ENCODE measurements at places on chromosomes 1 and 21. TPM values are rescaled to one million over a fixed set of nuclear protein-coding genes. Genes with fewer than 3 reads are reported as not detected.

Gene KRTAP19-1
- polyA plus RNA-seq: not detected

Gene S100A14
- 136 TPM for polyA plus RNA-seq

Gene CXADR
- polyA plus RNA-seq: 26.6 TPM

Gene THEM5
- 1.0 TPM for polyA plus RNA-seq

Gene SMCP
- not detected for polyA plus RNA-seq

Gene UBXN10
- 4.6 TPM for polyA plus RNA-seq

Gene NPL
- 8.4 TPM for polyA plus RNA-seq

Gene KRTAP13-2
- not detected for polyA plus RNA-seq

Gene CCDC181
- polyA plus RNA-seq: 4.8 TPM

Gene AURKAIP1
- polyA plus RNA-seq: 63.2 TPM

Gene SPRR2B
- not detected for polyA plus RNA-seq

Gene NEK2
- 15.3 TPM for polyA plus RNA-seq

Gene OR2L2
- polyA plus RNA-seq: 0.09 TPM

Gene TCEA3
- polyA plus RNA-seq: 15.5 TPM

Gene F5
- 0.19 TPM for polyA plus RNA-seq

DNA sequence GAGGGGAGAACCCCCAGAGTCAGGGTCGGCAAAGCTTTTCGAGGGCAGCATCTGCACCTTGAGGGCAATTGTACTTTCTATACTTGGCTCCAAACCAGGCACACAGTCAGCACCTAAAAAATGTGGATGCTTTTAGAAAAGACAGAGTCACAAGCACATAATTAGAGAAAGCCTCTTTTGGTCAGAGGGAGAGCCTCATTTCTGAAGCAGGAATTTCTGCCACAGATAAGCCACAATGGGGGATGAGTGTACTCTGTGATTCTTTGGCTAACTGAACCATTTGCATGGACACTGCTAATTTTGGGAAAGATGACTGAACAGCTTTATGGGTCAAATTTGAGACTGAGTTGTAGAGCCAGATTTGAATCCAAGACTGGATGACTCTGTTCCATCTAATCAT, 635.7 kb downstream of the KIF26B start:
- DNase-seq: no peak

DNA sequence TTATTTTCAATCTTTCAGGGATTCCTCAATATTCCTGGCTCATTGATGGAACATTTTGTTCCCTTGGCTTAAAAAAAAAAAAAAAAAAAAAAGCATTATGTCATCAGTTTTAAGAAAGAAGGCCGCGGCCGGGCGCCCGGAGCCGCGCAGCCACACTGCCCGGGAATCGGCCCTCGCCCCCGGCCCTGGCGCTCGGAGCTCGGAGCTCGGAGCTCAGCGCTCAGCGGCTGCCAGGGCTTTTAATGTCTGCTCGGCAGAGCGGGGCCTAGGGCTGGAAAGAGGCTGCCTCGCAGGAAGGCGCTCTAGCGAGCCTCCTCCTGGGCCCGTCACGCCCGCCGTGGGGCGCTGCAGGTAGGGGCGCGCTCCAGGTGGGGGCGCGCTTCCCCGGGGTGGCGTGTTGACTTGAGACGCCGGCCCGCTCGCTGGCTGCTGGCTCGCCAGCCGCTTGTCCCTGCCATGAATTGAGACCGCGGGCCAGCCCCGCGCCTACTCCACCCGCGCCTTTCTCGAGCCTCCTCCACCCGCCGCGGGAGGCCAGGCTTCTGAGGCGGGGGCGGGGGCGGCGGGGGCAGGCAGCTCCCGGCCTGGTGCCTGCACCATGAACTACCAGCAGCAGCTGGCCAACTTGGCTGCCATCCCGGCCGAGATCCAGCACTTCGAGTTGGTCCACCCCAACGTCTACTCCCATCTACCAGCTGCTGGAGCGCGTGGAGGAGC, 5.4 kb upstream of the TDRD5 start:
- DNase-seq: peak; percentile 59

DNA sequence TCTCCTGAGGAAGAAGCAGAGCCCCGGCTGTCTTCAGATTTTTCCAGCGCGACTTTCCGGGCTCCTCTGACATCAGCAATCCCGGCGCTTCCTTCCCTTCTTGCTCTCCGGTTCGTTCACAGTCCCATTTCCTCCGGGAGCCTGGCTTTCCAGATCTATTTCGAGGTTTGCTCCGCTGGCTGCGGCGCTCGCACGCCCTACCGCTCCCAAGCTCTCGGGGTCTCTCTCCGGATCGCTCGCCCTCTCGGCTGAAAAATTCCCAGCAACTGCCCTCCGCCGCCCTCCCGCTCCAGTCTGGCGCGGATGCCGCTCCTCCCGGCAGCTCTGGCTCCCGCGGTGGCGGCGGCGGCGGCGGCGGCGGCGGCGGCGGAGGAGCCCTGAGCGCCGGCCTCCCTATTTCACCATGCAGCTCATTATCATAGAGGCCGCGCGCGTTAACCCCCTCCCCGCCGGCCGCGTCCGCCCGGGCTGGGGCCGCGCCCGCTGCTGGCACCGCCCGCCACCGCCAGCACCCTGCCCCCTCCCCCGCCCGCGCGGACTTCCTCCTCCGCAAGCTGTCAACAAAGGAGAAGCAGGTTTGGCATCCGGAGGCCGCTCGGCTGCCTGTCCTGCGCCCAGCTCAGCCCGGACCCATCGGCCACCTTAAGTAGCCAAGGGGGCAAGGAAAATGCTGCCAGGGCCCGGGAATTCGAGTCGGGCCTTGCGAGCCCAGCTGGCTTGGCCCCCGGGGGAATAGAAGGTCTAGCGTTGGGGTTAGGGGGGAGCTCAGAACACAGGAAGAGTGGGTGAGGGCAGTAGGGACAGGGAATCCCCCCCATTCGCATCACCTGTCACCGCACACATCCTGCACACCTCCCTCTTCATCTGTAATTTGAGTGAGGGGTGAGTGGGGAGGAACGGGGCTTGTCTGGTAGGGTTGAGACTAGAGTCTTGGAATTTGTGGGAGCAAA, at the start of gene PLXNA2:
Gene PLXNA2, minus strand, starts transcription at position 418 of the 950 bp plus-strand sequence. CDS start 26,462 bp downstream, outside the sequence.
- DNase-seq: peak; percentile 74

- no peak for DNase-seq
Observed at GRCh38 chr1:116377541-116378529, 4.8 kb downstream of the ATP1A1 start.

- DNase-seq: no peak
Observed at GRCh38 chr21:35084869-35085268, 35.8 kb upstream of the RUNX1 start.

DNA sequence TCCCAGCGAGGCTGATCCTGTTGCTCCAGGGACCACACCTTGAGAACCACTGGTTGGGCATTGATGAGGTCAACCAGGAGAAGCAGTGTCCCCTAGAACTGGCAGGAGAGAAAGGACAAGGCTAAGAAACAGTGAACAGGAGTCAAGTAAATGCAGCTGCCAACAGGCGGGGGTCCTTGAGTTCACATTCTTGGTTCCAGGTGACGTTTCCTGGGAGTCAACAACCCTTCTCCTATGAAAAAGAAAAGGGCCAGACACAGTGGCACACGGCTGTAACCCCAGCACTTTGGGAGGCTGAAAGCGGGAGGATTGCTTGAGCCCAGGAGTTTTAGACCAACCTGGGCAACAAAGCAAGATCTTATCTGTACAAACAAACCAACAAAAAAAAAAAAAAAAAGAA, 98.3 kb downstream of the KAZN start:
- no peak for DNase-seq

- no peak for DNase-seq
Observed at GRCh38 chr21:44711327-44712202, at the start of gene TSPEAR. Gene TSPEAR, minus strand, starts transcription at chr21:44711572. Its CDS starts 58 bp downstream, at chr21:44711514.

GRCh38 chr1:92372164-92372563, 73.3 kb downstream of the RPAP2 start:
- DNase-seq: no peak

- DNase-seq: peak; percentile 24
Observed at GRCh38 chr21:44253832-44254710, 7.6 kb downstream of the DNMT3L start.

- DNase-seq: no peak
Observed at GRCh38 chr1:160006312-160006940, 25.4 kb downstream of the PIGM start.

DNA sequence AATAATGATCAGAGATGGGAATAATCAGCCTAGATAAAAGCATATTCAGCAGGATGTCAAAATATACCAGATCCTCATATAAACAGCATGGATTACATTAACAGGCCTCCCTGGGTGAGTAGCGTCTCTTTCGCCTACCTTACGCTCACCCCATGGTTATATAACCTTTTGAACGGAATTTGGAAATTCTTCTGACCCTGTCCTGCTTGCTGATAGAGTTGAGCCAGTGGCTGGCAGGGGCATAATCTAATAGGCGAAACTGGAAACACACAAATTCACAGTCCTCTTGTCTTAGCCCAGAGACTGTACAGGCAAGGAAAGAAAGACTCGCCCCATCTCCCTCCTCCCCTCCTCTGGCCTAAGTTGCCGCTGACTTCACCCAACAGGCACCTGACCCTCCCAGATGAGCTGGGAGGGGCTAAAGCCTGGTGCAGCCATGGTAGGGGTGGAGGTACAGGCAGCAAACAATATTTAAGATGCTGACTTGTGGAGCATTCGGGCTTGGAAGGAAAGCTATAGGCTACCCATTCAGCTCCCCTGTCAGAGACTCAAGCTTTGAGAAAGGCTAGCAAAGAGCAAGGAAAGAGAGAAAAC, at the start of gene ANGPTL7:
Gene ANGPTL7, plus strand, starts transcription at position 498 of the 594 bp plus-strand sequence. CDS start 225 bp downstream, outside the sequence.
- no peak for DNase-seq

DNA sequence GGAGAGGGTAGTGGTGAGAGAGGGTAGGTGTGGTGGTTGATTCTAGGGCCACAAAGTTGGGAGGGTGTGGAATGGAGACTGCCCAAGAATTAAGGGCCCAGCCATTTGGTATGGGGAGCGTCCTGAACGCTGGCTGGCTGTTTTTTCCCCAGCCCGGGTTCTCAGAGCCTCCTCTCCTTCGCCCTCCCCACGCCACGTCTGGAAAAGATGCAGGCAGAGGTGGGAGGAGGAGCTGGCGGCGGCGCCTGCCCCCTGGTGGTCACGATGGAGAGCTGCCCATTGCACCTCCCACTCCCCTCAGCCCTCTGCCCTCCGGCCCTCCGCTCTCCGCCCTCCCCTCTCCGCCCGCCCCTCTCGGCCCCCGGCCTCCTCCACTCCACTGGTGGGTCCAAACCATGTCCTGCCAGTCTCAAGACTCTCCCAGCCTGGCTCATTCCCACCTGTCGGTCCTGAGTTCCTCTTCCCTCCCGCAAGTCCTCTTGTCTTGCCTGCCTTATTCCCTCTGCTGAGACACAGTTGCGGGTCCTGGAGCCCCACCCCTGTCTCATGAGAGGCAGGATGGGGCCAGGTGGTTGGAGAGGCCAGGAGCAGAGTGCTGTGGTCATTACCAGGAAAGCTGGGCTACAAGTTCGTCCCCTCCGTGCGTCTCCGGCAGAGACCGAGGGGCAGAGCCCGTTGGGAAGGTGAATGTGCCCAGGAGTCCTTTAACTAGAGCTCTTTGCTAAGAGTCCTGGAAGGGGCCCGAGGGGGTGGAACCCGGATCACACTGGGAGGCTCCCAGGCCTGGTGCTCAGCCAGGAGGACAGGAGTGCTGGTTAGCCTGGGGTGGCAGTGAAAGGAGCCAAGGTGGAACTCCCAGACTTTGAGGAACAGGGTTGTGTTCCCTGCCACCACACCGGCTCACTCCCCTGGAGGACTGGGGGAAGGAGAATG, 22.6 kb downstream of the ETNK2 start:
- peak; percentile 80 for DNase-seq

GRCh38 chr1:220876511-220877376, 2.5 kb upstream of the HLX start:
- DNase-seq: no peak

- DNase-seq: no peak
Observed at GRCh38 chr1:183493540-183494245, 21.4 kb downstream of the SMG7 start.

GRCh38 chr1:195604287-195604686, 1004.0 kb downstream of the KCNT2 start:
- DNase-seq: no peak

GRCh38 chr1:109637446-109637845, 17.8 kb downstream of the AMPD2 start:
- no peak for DNase-seq

DNA sequence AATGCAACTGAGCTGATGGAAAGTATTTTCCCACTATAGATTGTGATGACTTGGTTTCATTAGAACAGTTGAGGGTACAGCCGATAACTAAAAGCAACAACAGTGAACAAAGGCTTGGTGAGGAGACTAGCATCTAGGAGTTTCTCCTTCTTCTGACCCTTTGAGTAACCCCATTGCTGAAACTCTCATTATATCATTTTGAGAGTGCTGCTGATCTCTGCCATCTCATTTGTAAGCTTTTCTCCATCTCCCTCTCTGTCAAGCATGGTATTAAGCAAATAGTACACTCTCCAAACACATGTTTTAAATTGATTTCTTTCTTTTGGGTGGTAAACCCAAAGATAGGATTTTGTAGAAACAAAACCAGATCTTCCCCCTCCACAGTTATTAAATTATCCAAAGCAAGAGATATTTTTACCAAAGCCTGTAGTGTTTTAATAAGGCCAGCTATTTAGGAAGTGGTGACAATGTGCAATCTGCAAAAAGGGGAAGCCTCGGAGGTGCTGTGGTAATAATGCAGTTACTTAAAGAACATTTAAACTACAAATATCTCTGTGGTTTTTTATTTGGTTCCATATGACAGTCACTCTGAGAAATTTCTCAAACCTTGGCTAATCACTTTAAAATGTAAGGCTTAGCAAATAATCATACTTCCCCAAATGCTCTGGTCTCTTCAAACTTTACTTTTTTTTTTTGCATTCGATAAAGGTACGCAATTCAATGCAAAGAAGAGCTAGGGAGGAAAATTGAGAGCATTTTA, 287.5 kb downstream of the HLX start:
- DNase-seq: peak; percentile 7

- no peak for DNase-seq
Observed at GRCh38 chr1:19479351-19480120, 5.8 kb downstream of the CAPZB start.

GRCh38 chr1:44254392-44254910, 41.2 kb downstream of the DMAP1 start:
- DNase-seq: no peak

DNA sequence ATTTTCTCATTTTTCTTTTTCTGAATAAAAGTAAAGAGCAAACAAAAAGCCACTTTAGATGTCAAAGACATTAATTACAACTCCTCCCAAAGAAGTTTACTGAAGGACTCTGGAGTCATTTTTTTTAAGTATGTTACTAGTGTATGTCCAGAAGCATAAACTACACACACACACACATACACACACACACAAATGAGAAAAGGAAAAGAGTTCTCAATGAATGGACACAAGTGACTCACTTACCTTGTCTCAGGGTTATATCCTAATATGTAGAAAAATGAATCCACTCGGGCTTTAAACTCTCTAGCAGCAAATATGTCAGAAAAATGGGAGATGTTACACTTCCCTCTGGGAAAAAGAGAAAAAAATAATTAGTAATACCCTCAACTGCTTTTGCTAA, 223.1 kb downstream of the SLC45A1 start:
- DNase-seq: no peak

- no peak for DNase-seq
Observed at GRCh38 chr1:33853431-33853830, 10.4 kb upstream of the HMGB4 start.

All from left lung (tissue), 14 donors.